ENCODE measurements at places on chromosomes 16 and 17.
A peak's percentile ranks its signal among the peaks of the same experiment; 100 is the strongest.

GRCh38 chr17:1087381-1088241 is 90.7 kb downstream of the TIMM22 start:
- no peak for DNase-seq

DNA sequence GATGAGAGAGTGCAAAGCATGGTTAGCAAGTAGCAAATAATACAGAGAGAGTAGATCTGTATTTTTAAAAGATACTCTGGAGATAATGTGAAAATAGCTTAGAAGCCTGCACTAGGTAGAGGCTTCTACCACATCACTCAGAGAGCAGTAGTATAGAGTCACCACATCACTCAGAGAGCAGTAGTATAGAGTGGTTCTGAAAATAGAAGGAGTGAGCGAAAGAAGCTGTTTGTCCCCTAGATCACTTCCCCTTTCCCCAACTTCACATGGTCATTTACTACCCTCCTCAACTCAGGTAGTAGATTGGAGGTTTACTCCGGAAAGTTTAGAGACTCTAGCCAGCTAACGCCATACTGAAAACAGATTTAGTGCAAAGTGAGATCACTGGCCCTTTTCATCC is 17.1 kb downstream of the DGKE start:
- no peak for DNase-seq

GRCh38 chr17:50989149-50989548 is 123.0 kb upstream of the TOB1 start:
- no peak for DNase-seq

DNA sequence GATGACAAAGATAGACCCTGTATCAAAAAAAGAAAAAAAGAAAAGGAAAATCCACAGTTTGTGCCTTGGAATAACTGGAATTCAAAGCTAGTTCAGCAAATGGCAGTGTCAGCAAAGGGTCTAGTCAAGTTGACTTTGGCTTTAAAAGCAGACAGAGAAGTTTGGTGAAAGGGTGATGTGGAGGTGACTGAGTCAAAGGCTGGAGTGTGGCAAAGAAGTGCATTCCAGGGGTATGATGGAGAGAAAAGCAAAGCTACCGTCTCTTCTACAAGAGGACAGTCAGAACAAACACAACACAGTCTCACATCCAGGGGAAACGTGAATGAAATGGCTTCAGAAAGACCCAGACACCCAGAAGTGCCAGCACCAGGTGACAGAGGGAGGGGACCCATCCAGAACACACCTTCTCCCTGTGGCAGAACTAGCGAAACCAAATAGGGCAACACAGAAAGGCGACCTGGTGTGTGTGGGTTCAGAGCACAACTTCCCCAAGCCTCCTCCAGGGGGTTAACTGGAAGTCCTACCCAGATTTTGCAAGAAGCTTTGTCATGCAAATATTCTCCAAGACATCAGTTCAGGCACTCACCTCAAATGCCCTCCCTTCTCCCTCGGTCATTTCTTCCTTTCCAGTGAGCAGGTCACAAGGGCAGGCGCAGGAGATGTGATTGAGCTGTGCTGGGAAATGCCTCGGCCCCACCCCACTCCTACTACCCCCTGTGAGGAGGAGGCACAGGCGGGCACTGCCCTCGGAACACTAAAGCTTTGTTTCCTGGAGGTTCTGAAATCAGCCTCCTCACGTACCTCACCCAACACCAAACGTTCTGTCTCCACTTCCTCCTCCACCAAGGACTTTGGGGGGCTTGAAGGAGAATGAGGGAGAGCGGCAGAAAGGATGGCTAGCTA is 481.9 kb downstream of the SOX9 start:
- DNase-seq: no peak

DNA sequence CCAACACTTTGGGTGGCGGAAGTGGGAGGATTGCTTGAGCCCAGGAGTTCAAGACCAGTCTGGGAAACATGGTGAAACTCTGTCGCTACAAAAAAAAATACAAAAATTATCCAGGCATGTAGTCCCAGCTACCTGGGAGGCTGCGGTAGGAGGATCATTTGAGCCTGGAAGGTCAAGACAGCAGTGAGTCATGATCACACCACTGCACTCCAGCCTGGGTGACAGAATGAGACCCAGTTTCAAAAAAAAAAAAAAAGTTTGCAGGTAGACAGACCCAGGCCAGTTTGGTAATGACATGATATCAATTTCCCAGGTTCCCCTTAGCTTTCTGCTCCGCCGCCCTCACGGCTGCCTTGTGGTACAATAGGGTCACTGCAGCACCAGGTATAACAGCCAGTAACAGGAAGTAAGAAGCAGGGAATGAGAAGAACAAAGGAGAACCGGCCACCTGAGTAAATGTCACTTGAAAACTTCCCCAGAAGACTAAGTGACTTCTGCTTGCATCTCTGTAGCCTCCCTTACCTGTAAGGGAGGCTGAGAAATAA is 201.2 kb upstream of the HSBP1 start:
- DNase-seq: no peak

- DNase-seq: no peak
These were observed 22.3 kb downstream of the SMARCE1 start for GRCh38 chr17:40625311-40625710.

GRCh38 chr16:20681821-20682760 is 15.4 kb downstream of the ACSM1 start:
- DNase-seq: no peak

GRCh38 chr17:56761387-56761786 is 72.3 kb downstream of the C17orf67 start:
- no peak for DNase-seq

GRCh38 chr16:69309316-69309715 is 1.8 kb upstream of the VPS4A start:
- no peak for DNase-seq

GRCh38 chr17:76700617-76701470 is 9.9 kb downstream of the MXRA7 start:
- DNase-seq: peak; percentile 85

DNA sequence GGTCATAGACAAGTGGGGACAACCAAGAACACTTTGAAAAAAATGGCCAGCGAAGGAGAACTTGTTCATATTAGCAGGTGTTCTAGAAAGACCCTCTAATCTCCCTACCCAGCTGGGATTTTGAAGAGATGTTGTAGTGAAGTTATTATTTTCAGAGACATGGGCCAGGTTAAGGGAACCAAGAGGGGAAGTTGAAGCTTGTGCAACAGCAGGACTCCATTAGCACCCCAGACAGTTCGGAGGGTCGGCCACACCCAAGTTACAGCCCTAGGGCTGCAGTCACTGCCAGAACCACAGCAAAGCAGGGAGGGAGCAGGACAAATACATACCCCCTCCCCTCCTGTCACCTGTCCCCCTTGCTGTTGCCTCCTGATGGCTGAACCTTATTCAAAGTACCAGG is 42.3 kb downstream of the WSB1 start:
- DNase-seq: no peak

GRCh38 chr17:17884391-17885357 is 47.9 kb upstream of the SREBF1 start:
- no peak for DNase-seq

DNA sequence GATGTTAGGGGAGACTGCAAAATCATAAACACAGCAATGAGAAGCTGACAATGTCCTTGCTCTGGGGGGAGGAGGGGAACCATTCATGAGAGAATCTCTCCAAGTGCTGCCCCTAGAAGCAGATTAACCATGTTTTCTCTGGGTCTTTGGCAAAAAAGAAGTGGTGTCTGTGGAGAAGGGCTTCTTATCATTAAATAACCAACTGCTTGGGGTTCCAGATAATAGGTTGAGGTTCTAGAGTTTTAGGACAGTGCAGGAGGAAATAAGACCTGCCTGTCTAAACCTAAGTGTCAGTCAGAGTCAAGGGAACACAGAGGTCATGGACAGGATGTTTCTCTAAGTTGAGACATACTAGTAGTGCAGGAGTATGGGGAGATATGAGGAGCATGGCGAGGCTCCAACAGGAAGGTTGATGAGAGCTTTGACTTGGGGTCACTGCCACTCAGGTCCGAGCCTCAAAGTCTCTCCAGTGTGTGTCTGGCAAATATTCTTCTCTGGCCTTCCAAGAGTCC is 5.1 kb upstream of the ANKS4B start:
- DNase-seq: no peak

DNA sequence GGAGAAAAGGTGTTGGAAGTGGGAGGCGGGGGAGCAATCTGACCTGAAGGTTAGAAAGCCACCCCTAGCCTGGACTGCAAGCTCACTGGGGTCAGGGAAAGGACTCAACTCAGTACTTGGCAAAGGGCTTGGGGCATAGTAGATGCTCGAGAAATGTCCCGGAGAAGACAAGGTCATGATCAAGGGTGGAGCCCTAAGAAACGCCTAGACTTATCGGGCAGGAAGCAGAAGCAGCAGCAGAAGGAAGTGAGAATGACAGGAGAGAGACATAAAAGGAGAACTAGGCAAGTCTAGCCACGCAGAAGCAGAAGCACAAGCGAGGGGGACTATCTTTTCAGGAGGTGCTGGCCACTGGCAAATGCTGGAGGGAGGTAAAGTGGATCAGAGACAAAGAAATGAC is 10.2 kb downstream of the COTL1 start:
- DNase-seq: no peak

- peak; percentile 80 for DNase-seq
These were observed 5.3 kb upstream of the WIPI1 start for GRCh38 chr17:68462381-68463210.

- no peak for DNase-seq
These were observed 35.7 kb downstream of the CDRT4 start for GRCh38 chr17:15431766-15432165.

DNA sequence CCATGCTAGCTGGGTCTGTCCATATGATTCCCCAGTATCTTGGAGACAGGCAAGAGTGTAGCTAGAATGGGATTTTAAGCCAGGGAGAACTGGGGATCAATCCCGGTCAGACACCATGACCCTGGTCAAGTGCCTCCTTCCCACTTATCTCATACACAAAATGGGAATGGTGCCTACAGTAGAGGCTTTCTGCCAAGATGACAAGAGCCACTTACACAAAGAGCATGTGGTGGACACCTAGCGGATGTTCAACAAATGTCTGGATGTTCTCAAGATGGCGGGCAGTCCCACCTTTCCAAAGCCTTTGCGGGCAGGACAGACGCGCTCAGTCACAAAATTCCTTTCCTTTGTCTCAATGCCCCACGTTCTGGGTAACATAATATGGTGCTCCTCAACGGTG is 57.3 kb downstream of the MAF start:
- DNase-seq: no peak

GRCh38 chr17:36703860-36704266 is 102.5 kb downstream of the MRM1 start:
- DNase-seq: peak; percentile 70

- no peak for DNase-seq
These were observed 6.1 kb downstream of the KRT23 start for GRCh38 chr17:40931311-40931710.

DNA sequence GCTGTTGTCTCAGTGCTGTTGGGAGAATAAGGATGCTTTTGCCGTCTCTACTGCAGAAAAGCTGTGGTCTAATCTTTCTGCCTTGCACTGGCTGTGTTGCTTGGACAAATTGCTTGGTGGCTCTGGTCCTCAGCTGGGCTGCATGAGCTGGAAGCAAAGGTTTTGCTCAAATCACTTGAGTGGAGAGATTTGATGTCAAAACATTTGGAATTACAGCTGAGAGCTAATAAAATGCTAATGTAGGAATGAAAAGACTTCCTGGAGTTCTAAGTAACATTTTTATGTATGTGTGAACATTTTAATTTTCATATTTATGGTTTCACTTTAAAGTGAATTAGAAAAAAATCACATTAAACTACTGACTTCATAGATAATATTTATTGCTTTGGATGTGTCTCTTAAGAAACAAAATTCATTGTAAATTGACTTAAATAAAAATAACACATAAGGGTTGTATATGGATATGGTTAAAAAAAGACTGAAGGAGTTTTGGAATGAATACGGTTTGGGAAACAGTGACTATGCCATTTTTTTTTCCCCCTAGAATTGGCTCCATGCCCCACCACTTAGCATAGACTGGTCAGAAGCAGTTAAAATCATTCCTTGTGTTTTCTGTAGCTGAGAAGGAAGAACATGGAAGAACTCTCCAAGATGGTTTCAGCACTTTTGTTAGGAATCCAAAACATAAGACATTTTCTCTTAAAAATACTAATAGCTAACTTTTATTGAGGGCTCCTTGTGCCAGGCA is 39.2 kb upstream of the FAM20A start:
- peak; percentile 31 for DNase-seq

DNA sequence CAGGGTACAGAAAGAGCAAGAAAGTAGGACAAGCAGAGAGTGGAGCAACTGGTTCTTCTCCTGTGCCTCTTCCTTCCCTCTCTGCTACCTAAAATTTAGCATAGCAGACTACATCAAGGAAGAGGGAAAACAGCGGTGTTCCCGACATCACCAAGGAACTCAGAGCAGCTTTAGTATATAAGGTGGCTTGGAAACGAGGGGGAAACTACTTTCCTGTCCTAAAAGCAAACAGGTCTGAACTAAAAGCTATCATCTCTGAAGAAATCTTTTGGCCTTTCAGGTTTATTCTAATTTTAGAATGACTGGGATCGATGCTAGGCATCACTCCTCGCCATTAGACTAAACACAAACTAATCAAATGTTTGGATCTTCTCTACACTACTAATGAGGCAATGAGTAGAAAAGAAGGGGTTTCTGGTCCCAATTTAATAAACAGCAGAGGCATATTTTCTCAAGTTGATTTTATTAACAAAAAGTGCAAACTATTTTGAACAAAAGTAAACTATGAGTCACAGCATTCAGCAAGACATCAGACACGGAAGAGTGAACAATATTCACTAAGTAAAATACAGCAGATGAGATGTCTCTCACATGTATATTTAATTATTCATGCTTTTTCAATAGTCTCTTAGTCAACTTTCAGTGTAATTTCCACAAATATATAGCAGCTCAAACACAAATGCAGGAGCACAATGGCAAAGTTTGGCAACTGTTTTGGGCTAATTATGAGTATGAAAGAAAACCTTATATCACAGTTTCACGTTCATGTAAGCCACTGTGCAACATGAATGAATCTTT is 108.7 kb downstream of the TRIM37 start:
- DNase-seq: no peak

GRCh38 chr16:85202631-85203461 is 90.6 kb upstream of the CIBAR2 start:
- peak; percentile 89 for DNase-seq

All from femur (tissue), 1 donor.